GM23248 (cell line): ENCODE measurements at places on chromosomes 16 and 17. TPM values are rescaled to one million over a fixed set of nuclear protein-coding genes. Genes with fewer than 3 reads are reported as not detected.

GRCh38 chr17:7132511-7133094 lies 18.0 kb upstream of the ASGR2 start:
- DNase-seq = no peak

DNA sequence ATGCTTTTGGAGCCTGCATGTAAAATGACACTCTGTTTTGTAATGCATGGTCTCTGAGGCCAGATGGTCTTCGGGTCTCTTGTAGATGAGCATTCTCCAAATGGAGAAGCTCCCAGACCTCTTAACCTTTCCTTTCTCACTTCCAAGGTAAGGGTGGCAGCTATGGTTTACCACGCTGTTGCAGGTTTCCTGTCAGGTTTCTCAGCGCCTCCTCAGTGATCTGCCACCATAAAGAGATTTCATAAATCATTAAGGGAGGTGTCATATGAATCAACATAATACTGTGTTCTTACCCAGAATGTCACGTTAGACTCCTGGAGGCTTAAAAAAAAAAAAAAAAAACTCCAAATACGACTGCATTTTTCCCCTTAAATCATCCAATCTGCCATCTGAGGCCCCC lies 787.4 kb upstream of the EEF2KMT start:
- DNase-seq = no peak

DNA sequence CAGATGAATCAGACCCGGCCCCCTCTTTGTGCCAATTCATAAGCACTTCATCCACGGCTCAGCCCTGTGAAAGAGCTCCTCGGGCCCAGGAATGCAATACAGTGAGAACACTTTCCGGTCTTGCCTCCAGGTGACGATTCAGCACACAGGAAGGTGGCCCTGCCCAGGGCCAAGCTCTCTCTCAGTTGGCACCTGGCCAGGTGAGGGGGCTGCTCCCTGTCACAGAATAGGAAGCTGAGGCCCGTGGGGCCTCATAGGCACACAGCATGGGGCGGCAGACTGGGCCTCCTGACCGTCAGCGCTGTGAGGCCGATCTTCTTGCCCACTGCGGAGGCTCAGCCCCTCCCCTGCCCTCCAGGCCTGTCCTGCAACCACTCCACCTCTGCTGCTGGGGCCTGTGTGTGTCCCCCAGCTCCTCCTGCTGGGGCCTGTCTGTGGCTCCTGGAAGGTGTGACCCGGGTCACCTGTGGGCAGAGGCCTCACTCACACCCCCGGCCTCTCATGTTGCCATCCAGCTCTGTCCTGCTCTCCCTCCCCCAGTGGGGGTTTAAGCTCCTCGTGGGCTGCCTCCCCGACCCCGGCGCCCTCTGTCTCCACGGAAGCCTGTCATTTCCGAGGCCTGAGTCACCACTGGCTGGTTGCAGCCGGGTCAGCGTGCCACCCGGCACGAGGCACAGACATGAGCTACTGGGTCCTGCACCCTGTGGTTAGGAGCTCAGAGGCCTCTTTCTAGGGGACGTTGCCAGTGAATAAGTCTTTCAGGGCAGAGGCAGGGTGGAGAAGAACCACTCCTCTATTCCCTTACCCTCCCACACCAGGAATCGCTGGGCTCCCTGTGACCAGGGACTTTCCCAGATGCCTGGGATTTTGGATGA lies 114.4 kb downstream of the SEC14L1 start:
- peak; percentile 97 for DNase-seq

GRCh38 chr16:24871891-24872290 lies 26.1 kb downstream of the SLC5A11 start:
- no peak for DNase-seq

Gene KRTAP2-4
- total RNA-seq = not detected in 2 replicates

DNA sequence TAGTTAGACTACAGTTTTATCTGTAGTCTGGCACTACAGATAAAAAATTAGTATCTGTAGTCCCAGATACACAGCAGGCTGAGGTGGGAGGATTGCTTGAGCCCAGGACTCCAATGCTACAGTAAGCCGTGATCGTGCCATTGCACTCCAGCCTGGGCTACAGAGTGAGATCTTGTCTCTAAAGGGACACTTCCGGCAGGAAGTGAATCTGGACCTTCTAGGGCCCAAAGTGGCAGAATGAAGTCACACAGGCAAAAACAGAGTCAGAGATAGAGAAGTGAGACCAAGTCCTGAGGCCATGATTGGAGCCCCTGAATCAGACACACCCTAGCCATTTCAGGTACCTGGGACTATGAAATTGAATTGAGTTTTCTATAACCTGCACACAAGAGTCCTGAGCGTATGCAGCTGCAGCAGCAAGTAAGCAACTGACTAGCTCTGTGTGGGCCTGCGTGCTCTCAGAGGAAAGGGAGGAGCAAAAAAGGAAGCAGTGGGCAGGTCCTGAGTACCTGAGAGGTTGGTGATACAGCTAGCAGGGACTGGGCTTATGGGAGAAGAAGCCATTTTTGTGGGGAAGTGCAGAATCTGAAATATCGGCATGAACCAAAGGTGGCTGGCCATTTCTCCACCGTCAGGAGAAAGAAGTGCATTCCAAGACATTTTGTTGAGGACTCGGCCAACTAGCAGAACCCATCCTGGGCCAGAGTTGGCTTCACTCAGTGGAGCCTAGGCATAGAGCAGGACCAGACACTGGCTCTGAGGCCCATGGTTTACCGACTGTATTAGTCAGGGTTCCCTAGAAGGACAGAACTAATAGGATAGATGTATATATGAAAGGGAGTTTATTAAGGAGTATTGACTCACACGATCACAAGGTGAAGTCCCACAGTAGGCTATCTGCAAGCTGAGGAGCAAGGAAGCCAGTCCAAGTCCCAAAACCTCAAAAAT lies 27.2 kb upstream of the BRD7 start:
- DNase-seq = no peak

Gene CFAP119
- total RNA-seq = 0.89 and 2.7 TPM in 2 replicates

- no peak for DNase-seq
Measured at GRCh38 chr17:48093341-48094045, 7.8 kb downstream of the CBX1 start.
